T-helper 2 cell (primary cell): ENCODE measurements at places on chromosomes 11 and 22.

DNA sequence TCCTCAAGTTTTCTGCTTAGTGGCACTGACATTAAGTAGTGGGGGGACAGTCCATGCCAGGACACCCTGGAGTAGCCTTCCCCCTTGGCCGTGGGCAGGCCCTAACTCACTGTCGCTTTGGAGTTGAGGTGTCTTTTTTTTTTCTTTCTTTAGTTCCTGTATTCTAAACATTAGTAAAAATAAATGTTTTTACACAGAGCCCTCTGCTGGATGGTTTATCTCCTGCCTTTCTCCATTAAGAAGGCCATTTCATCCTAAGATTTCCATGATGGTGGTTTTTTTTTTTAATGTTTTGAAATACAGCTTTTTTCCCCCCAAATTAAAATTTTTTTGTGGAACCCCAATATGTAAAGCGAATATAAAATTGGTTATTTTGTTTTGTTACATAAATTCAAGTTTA lies 1.8 kb upstream of the TIGD3 start:
- no peak for DNase-seq

DNA sequence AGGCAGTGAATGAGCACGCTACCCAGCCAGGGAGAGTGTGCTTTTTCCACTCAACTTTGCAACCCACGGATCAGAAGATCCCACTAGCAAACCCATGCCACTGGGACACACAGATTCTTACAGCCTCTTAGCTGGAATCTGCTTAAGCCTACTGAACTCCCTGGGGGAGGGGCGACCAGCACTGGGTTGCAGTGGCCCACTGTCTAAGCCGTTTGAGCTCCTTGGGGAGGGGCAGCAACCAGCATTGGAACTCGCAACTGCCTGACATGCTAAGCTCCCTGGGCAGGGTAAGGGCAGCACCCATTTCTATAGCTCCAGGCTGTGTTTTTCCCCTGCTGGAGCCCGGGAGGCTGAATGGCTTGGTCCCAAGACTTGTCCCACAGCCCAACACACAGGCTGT lies 99.6 kb downstream of the FAM168A start:
- no peak for DNase-seq

DNA sequence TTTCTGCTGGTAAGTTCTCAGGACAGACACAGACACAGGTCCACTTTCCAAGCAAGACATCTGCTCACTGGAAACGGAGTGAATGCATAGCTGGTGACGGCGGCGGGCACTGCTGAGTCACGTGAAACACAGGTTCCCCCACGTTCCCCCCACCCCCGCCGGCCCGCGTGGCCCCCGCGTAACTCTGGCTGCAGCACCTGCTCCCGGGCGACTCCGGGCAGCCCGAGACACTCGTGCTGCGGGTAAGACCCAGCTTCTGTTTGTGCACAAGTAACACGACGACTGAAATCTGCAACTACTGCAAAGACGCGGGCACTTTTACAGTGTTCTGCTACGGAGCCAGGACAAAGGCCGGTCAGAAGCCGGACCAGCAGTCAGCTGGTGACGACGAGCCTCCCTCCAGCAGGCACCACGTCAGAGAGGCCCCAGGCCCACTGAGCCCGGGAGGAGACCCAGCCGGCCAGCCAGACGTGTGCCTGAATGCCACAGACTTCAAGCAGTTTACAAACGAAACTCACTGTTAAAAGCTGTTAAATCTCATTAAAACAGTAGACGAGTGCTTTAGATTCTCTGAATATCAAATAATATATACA lies 12.9 kb upstream of the ARFGAP3 start:
- no peak for DNase-seq

GRCh38 chr22:37187552-37187890 lies 526 bp downstream of the C1QTNF6 start:
- no peak for DNase-seq

DNA sequence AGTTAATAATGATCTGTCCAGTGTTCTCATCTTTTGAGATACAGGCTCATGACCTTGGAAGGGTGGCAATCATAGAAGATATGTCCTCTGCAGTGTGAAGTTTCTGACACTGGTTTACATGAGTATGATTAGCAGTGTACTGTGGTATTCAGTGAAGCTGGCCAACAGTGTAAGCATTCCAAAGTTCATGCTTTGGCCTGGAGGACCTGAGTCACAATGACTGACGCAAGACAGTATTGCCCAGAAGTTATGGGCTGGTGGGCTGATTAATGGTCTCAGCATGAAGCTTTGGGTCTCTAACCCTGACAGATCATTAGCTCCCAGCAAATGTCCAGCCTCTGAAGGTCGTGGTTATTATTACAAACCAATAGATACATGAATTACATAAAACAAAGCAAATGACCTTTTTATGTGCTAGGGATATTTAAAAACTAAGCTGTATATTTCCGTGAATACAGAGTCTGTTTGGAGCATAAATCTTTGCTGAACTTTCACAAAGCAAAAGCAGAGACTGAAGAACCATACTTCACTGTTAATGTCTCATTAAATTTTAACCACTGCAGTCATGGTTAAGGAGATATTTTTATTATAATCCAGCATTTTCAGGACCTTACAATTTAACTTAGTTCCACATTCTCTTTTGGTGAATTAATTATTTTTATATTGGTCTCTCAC lies 28.3 kb upstream of the USP47 start:
- DNase-seq: no peak

DNA sequence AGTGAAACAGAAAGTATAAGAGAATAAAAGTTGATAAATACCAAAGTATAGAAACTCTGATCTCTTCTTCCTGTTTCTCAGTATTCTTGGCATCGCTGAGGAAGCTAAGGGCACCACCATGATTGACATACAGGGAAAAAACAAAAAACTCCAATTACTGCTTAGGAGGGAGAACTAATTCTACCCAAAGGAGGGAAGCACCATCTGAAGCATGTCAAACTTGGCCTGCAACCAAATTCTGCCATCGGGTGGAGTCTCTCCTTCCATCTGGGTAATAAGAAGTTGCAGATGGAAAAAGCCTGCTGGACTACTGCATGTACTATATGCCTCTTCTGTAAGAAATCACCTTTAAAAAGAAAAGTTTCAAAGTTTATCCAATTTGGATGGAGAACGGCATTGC lies 30.5 kb upstream of the PPP2R1B start:
- no peak for DNase-seq

DNA sequence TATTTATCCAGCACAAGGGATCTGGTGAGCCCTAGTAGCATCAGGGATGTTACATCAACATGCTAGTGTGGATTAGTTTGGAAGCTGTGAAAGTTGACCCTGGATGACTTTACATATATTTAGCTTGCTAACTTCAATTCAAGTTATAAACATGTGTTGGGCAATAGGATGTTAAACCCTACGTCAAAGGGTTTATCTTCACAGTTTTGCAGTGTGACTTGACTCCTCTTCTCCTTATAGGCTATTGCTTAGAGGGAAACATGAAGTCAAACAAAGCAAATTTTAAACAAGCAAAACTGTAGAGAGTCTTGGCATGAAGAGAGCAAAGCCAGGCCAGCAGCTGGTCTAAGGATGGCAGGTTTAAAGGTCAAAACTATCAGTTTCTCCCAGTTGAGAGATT lies 11.3 kb upstream of the CTSC start:
- no peak for DNase-seq

- DNase-seq: peak; percentile 59
Measured at GRCh38 chr22:41925783-41926460, 684 bp downstream of the TNFRSF13C start.

- DNase-seq: peak; percentile 56
Measured at GRCh38 chr11:9003573-9004182, at the start of gene NRIP3. Gene NRIP3, minus strand, starts transcription at chr11:9004001. Its CDS starts 66 bp downstream, at chr11:9003935.

DNA sequence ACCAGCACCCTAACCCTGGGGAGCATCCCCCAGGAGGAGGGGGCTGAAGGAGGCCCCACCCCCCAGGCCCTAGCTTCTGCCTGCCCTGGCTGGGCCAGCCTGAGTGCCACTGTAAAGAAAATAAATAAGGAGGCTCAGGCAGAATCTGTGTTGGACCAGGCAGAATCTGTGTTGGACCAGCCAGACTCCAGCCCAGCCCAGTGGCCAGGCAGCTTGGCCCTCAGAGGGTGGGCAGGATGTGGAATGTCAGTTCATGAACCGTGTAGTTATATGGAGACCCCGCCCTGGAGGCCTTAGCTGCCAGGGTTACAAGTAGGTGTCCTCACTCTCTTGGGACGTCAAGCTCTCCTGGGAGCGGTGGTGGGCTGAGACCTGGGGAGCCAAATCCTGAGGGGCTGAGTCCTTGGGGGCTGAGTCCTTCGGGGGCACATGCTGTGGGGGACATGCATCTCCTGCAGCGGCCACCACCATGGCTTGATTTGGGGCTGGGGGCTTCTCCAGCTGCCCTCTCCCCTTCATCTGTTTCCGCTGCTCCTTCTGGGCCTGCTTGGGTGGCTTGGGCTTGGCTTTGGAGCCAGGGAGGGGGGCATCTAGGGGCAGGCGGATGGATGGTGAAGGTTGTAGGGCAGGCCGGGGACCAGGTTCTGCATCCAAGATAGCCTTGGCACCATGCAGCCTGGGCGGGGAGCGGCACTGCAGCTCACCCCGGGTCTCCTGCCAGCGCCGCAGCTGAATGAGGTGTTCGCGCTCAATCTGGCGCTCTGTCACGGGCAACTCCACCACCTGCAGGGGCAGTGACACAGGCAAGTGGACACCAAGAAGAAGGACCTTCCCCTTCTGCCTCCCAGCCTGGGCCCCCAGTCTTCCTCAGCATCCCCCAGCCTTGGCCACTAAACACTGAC lies 3.0 kb upstream of the CASTOR1 start:
- DNase-seq: no peak

- DNase-seq: no peak
Measured at GRCh38 chr11:43905813-43906241, 25.2 kb downstream of the ALKBH3 start.

- DNase-seq: no peak
Measured at GRCh38 chr11:27040302-27041115, at the start of gene BBOX1. Gene BBOX1, plus strand, starts transcription at chr11:27040815. Its CDS starts 14,616 bp downstream, at chr11:27055431.

GRCh38 chr22:40213478-40213877 lies 35.8 kb downstream of the TNRC6B start:
- no peak for DNase-seq

DNA sequence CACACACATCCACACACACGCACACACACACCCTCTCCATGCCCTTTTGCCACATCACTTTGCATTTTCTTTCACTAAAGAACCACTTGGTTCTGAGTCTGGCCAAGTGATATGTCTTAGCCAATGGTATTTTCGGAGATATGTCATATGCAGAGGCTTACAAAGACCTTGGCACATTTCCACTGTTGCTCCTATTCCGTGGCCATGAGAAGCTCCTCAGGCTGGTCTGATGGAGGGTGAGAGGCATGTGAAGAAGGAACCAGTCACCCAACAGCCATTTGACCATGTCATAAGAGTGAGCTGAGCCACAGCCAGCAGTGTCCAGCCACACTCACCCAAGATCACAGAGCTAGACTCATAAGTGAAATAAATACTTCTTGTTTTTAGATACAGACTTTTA lies 212.6 kb upstream of the NAV2 start:
- DNase-seq: no peak

- no peak for DNase-seq
Measured at GRCh38 chr11:125364121-125364826, 131.8 kb downstream of the FEZ1 start.

- DNase-seq: no peak
Measured at GRCh38 chr11:12472401-12473005, 95.1 kb downstream of the PARVA start.

DNA sequence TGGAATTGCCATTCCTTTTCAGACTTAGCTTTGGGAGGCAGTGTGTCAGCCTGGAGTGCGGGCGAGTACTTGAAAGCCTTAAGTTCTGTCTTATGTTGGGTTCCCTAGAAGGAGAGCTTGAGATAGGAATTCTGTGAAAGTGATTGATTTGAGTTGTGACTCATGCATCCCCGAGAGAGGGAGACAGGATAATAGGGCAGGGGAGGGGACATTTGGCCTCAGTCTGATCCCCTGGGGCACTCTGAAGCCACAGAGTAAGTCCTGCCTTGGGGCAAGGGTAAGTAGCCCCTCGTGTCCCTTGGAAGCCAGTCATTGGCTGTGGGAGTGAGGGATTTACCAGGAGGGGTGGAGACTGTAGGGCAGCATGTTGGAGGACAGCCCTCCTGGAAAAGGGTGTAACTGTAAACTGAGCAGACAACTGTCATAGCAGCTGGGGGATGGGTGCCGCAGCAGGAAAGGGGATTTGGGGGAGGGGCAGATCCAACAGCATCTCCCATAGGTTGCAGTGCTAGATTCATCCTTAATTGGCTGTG lies 44.0 kb downstream of the KIAA1671 start:
- no peak for DNase-seq

GRCh38 chr22:19207401-19207808 lies 28.9 kb upstream of the SLC25A1 start:
- no peak for DNase-seq

- DNase-seq: no peak
Measured at GRCh38 chr11:45625611-45626010, 39.8 kb downstream of the CHST1 start.

GRCh38 chr11:61298663-61299244 lies 3.6 kb upstream of the VWCE start:
- no peak for DNase-seq

DNA sequence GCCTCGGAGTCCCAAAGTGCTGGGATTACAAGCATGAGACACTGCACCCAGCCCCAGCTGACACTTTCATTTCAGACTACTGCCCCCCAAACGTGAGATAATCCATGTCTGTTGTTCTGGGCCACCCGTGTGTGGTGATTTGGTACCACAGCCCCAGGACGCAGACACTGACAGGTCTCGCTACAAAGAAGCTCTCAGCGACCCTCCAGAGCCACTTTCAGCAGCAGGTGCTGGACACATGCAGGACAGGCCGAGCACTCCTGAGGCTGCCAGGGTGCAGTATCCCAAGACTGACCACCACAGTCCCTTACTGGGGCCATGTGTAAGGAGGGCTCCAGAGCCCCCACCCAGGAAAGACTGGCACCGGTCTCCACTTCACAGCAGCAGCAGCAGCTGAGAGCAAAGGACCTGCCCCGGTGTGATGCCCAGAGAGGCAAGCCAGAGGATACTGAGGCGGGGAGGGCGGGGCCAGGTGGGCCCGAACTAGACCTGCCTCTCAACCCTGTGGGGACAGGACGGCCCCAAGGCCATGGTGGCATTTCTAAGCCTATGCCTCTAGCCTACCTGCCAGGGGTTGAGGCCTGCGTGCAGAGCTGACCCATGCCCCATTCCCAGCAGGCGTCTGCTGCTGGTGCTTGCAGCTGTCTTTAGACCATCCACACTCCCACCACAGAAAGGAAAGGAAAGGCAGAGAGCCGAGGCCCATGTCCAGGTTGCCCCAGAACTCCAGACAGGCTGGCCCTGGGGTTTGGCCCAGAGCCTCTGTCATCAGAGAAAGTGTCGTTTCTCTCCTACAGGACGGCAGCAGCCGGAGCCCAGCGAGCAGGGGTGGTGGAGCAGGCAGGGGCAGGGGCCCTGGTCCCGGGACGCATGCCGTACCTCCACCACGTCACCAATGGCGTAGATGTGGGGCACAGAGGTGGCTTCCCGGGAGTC lies 28.0 kb upstream of the GNB1L start:
- DNase-seq: no peak
